ENCODE measurements at places on chromosomes 4 and X.

- DNase-seq = no peak
These were observed 132.1 kb downstream of the SNCA start for GRCh38 chr4:89704651-89705395.

DNA sequence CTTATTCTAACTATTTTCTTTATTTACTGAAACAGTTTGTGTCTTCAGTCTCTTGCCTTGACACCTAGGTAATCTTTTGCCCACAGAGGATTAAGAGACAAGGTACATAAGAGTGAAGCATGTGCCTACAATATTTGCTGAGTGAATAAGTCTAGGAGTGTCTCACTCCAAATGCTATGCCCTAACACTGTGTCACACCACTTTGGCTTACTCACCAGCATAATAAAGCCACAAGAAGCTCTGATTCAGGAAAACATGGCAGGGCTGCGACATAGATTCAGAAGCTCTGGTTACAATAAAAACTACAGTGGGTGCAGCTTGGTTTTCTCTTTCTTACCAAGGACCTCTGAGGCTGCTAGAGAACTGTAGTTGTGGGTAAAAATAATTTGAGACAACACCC, 127.1 kb downstream of the RBM46 start:
- DNase-seq = no peak

DNA sequence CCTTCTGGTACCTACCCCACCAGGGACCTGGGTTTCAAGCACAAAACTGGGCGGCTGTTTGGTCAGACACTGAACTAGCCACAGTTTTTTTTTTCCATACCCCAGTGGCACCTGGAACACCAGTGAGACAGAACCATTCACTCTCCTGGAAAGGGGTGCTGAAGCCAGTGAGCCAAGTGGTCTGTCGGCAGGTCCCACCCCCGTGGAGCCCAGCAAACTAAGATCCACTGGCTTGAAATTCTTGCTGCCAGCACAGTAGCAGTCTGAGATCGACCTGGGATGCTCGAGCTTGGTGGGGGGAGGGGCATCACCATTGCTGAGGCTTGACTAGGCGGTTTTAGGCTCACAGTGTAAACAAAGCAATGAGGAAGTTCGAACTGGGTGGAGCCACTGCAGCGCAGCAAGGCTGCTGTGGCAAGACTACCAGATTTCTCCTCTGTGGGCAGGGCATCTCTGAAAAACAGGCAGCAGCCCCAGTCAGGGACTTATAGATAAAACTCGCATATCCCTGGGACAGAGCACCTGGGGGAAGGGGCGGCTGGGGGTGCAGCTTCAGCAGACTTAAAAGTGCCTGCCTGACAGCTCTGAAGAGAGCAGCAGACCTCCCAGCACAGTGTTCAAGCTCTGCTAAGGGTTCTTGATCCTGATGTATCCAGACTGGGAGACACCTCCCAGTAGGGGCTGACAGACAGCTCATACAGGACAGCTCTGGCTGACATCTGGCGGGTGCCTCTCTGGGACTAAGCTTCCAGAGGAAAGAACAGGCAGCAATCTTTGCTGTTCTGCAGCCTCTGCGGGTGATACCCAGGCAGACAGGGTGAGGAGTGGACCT, 223.0 kb downstream of the COX18 start:
- DNase-seq = no peak

DNA sequence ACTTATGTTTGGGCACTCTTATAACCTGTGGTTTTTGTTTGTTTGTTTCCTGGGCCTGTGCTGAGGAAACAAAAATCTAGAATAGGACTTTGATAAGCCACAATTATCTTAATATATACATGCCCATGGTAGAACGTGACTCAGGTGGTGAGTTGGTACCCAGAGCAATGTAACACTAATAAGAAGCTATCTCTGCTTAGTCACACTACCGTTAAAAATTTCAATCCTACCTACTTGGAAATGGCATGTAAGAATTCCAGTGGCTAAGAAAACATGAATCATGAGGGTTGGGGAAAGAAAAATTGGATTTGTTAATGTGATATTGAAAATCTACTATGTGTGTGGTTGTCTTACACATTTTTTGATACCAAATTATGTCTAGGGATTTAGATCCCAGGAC, 30.5 kb upstream of the ADGRG2 start:
- no peak for DNase-seq

DNA sequence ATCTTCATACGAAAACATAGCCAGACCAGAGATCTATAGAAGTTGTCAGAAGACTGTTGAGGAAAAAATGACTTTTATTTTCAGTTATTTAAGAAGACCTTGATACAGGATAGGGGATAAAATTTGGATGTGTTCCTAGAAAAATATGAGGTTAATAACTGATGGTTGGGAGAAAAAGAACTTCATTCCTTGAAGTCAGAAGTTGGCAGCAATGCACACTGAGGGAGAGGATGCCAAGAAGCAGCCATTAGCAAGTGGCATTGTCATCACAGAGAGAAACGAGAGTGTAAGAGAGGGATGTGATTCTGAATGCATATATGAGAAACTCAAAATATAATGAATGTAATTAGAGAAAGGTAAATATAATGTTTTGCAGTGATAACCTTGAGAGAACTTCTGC, 382.1 kb upstream of the EPHA5 start:
- no peak for DNase-seq

DNA sequence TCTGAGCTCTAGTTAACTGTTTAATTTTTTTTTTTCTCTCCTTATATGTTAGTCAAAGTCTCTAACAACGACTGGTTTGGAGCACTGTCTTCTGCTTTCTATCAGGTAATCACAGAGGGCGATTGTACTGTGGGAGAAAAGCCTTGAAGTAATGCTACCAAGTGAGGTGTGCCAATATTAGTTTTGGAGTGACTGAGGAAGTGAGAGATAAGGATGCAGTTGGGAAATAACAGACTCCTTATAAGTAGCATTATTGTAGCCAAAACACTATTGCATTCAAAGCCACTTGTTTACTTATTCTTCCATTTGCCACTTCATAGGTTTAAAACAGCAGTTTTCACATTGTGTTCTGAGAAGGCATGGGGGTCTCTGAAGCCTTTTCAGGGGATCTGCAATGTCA, 79.1 kb upstream of the SLC6A14 start:
- DNase-seq = no peak

GRCh38 chr4:142043509-142043908, 407.1 kb downstream of the IL15 start:
- DNase-seq = no peak

GRCh38 chr4:36737691-36738090, 456.3 kb downstream of the DTHD1 start:
- DNase-seq = no peak

GRCh38 chr4:102825261-102826091, 1.9 kb downstream of the UBE2D3 start:
- DNase-seq = no peak

DNA sequence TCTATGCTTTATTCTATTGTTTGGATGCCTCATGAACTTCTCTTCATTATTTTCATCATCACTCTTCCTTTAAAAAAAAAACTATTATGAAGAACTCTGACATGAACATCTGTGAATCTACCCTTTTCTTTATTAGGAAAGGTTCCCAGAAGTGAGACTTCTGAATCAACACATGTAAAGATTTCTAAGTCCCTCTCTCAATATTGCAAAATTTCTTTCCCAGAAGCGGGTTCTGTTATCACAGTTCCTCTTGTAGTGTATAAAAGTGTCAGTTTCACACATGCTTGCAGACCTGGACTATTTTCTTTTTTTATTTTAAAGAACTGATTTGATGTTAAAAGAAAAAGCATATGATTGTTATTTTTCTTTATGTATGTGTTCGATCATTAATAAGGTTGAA, 330.8 kb upstream of the KLF3 start:
- DNase-seq = no peak

DNA sequence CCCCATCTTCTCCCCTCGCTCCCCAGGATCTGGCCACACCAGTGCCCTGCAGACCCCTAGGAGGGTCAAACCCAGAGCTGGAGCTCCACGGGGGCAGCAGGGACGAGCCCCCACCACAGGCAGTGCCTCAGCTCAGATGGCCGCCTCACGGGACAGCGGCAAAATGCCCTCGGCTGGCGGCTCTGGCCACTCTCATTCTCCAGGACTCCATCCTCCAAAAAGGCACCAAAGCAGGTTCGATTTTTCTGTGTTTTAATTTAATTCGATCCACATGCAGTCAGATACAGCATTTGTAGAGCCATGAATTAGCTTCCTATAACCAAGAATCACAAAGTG, 8.3 kb downstream of the FAM53A start:
- no peak for DNase-seq

GRCh38 chr4:52611030-52611555, 48.0 kb downstream of the USP46 start:
- no peak for DNase-seq

- DNase-seq = no peak
These were observed 80.9 kb downstream of the ARHGAP36 start for GRCh38 chrX:131139072-131139471.

DNA sequence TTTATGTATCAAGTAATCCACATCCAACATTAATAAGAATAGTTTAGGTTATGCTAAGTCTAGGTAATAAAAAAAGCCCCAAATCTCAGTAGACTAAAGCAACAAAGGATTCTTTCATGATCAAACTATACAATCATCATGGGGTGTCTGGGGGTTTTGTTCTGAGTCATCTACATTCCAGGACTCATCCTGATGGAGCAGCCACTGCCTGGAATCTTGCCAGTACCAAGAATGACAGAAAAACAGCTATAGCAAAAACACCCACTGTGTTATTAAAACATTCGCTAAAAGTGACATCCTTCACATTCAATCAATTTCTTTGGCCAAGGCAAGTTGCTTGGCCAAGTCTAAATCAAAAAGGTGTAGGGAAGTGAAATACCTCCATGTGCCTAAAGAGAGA, 3.9 kb upstream of the ARHGEF38 start:
- DNase-seq = no peak

DNA sequence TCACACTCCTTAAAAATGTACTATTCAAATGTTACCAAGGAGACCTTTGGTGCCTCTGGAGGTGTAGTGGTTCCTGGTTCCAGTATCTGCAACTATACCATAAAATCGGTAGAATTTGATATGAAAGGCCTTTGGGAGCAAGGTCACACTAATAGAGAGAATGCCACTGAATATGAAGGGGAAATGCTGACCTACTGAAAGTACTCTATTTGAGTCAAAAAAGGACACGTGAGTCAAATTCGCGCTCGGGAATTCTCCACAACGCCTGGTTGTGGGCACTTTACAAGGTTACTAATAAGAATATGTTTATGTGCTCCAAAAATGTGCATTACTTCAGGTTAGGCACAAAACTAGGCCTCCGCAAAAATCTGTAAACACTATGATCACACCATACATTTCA, 39.5 kb upstream of the RELL1 start:
- DNase-seq = no peak

DNA sequence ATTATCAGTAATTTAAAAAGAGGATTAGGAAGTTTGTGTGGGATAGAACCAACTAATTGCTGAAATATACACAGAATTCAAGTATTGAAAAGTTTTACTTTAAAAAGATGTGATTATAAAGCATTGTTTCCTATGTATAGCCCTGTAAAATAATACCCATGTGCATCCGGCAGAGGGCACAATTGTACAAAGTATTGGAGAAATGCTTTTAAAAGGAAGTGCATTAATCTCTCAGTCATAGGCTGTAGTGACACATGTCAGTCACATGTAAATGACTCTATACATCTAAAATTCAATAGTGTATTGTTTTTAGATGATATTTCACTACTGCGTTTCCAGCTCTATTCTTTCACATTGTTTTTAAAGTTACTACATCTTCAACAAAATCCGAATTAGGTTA, 9.7 kb upstream of the GEMIN8 start:
- peak; percentile 40 for DNase-seq

Data from activated CD8-positive, alpha-beta memory T cell treated with anti-CD3 and anti-CD28 coated beads for 1 hour (primary cell).